Stimulated activated CD8-positive, alpha-beta memory T cell treated with anti-CD3 and anti-CD28 coated beads, Interleukin-2, amount 100 ng/mL, for 1 hour (primary cell): ENCODE measurements at places on chromosomes 7 and 10.

- DNase-seq, result no peak
Observed at GRCh38 chr10:131700032-131700431, 200.8 kb upstream of the PPP2R2D start.

DNA sequence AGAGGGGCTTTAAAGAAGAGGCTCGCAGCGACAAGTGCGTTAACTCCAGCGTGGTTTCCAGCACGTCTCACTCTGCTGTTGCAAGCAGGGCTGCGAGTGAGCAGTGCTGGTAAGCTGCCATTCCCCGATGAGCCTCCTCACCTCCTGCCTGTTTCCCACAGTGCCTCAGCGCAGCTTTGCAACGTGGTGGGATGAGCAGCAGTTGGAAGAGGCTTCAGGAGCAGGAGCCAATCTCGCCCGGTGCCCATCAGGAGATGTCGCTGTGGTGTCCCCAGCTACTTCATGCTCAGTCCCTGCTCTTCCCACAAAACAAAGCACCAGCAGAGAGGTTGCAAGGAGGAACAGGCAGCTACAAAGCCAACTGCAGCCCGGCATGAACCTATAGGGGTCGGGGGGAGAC is 2.4 kb upstream of the ADARB2 start:
- DNase-seq, result no peak

- no peak for DNase-seq
Observed at GRCh38 chr10:84293574-84294016, 34.8 kb upstream of the CCSER2 start.

- DNase-seq, result no peak
Observed at GRCh38 chr7:40826411-40827221, 691.8 kb downstream of the SUGCT start.

- DNase-seq, result no peak
Observed at GRCh38 chr10:33822774-33823173, 488.3 kb upstream of the NRP1 start.

GRCh38 chr10:119270762-119271366 is 63.5 kb downstream of the GRK5 start:
- DNase-seq, result peak; percentile 22

DNA sequence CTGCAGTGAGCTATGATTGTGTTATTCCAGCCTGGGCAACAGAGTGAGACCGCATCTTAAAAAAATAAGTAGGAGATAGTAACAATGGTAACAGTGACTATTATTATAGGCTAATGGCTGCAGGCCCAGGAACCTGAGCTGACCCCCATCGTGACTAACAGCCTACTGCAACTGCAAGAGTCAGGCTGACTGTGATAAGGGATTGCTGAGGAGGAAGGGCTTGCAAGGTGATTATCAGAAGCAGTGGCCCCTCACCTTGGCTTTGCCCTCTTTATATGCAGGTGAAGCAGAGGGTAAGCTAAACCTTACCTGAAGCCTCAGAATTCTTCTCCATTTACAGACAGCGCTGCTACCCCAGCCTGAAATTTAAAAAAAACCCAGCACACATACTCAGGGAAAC is 83.9 kb upstream of the SDK1 start:
- DNase-seq, result no peak

DNA sequence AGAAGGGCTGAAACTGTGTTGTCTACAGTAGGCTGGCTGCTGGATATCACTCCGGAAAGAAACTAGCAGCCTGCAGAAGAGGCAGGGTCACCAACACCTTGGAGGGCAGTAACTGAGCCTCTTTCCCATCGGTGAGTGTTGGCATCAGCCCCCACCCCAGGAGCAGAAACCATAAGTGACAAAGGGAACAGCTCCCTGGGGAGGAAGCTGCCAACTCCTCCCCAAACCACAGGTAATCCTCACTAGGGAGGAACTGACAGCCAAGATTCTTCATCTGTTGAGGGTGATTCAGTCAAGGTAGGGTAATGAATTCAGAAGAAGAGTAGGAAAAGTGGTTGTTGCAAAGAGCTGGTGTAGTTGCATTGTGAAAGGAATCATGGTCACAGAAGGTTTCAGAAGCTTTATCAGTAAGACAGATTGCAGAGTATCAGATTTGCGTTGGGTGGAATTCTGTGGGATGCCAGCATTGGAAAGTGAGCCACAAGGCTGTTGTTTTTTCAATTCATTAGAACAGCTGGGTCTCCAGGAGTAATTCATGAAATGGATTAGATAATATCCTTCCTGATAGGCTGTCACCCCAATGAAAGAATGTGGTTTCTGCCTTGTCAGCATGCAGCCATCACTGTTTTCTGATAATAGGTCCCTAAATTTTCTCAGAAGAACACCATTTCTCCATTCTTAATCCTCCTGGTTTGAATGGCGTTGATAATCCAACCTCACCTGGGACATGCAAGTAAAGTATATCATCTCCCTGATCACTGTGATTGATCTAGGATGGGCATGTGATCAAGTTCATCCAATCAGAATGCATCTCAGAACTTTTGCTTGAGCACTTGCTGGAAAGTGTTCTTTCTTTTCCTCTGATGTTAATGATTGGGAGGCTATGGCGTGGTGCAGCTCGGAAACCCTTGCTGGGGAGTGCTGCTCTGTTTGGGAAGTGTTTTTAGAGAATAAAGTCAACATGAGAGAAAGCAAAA is 75.0 kb upstream of the CTBP2 start:
- DNase-seq, result no peak

DNA sequence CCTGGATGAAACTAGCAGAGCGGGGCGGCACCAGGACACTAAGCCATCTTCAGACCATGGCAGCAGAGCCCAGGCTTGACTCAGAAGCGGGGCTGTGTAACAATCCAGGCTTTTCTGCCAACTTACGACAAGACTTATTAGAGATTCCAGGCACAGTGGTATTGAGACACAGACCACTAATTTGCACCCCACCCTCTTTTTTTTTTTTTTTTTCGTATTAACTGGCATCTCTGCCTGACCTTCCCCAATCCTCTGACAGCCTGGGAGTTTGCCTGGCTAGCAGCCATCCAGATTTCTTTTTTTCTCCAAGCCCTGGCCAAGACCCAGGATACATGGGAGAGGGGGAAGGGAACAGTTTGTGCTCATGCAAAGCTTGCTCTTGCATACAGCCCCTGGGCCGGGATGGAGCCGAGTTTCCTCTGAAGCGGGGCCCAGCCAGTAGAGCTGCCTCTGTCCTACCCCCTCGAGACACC is 182.4 kb downstream of the PLXNA4 start:
- DNase-seq, result no peak
